ENCODE measurements at places on chromosomes 4 and X.

DNA sequence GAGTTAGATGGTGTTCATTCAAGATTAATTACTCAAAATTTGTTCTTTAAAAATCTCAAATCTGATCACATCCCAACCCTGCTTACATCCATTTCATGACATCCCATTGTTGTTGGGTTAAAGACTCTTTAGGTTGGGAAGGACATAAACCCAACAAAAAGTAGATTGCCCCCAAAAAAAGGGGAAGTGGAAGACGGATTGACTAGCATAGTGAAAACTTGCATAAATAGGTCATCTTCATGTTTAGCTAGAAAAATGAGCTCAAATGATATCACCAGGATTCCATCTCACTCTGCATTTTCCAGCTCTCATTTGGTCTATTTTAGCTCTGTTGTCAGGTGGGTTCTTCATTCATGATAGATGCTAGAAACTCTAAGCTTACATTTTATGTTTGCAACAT, 18.5 kb upstream of the TET2 start:
- DNase-seq = no peak

- DNase-seq = no peak
Observed at GRCh38 chr4:41718907-41719306, 29.6 kb downstream of the PHOX2B start.

- no peak for DNase-seq
Observed at GRCh38 chrX:37820646-37821045, 26.7 kb downstream of the DYNLT3 start.

DNA sequence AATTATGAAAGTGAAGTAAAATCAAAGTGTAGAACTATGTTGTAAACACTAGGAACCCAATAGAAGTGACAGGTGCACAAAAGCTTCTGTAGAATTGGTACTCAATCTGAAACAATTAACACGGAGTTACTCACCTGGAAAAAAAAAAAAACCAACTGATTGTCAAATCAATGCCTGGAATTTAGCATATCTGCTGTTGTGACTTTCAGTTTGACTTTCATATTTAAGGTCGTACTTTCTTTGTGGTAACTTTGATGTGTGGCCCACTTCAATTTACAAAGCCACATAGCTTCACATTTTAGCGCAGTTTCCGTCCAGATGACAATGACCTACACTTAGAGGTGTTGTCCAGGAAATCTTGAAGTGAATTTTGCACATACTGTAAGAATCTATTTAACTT, 1124.9 kb downstream of the STIM2 start:
- no peak for DNase-seq

GRCh38 chr4:110610940-110611831, 11.7 kb downstream of the PITX2 start:
- no peak for DNase-seq

- no peak for DNase-seq
Observed at GRCh38 chr4:99654361-99654761, 3.3 kb downstream of the C4orf54 start.

DNA sequence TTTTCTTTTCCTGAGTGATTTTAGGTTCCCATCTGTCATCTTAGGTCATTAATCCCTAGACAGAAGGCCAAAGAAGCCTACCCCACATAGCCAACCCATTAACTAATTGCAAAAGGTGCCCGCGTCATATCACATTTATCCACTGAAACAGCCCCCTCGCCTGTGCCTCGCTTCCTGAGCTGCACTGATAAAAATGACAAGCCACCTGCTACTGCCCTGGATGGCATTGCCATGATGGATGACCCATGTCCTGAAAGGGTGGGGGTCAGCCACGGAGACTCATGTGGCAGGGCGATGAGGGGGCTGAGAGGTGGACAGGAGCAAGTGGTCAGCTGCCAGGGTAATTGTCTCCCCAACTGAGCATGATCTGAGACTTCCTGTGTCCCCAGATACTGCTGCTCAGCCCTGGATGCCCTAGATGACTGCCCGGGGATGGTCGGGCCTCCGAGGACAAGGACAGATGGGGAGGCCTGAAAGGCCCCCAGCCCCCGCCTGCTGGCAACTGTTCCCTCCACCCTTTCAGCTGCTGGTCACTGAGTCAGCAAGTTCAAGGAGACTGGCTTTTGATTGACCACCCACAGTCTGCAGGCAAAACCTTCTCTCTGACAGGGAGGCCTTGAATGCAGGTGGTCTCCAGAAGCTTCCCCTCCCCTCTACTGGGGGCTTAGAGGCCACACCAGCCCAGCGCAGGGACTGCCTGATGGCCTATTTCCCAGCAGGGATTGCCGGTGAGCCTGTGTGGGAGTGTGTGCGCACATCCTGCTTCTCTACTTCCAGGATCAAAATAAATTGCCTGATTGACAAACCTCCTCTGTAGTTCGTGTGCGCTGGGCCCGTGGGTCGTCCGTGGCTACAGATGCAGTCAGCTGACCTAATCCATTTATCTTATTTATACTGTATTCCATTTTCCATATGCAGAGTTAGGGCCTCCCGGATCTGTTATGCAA, 496.3 kb downstream of the BCOR start:
- no peak for DNase-seq

GRCh38 chr4:110119880-110120279, 78.5 kb downstream of the ELOVL6 start:
- DNase-seq = no peak

DNA sequence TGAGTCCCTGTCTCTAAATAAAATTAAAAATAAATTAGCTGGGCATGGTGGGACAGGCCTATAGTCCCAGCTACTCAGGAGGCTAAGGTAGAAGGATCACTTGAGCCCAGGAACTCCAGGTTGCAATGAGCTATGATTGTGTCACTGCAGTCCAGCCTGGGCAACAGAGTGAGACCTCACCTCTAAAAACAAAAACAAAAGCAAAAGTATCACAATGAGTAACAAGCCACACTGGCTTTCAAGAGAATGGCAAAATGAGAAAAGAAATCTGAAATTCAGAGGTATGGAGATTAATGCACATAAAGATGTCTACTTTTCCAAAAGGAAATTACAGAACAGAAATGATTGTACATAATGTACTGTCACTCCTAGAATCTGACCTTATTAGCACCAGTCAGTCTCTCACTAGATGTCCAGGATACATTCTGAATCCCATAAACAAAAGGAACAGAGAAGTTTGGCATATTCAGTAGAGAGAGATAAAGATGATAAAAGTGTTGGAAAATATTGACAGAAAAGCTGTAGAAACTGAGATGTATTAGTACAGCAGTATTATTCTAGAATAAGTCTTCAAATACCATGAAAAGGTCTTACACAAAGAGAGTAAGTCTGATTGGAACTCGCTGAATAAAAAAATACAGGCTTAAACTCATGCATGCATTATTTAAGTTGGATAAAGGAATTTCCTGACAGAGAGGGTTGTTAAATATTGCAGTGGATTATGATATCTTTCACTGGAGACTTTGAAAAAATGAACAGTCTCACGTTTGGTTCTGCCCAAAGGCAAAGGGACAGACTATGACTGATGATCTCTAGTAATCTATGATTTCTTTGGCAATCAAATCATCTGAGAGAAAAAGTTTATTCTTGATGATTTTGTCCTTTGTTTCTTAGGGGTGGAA, 102.5 kb downstream of the SH3RF1 start:
- DNase-seq = no peak

DNA sequence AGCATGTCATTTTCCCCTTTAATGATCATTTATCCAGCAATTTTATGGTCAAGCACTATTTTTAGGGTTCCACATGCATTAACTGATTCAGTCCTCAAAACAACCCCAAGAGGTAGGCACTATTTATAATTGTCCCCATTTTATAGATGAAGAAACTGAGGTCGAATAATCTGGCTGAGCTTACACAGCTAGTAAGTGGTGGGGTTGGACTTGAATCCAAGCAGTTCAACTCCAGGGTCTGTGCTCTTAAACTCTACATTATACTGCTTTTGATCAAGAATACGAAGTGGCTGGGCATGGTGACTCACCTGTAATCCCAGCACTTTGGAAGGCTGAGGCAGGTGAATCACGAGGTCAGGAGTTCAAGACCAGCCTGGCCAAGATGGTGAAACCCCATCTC, 3.2 kb upstream of the CHRNA9 start:
- no peak for DNase-seq

- no peak for DNase-seq
Observed at GRCh38 chr4:40699648-40700047, 50.1 kb upstream of the NSUN7 start.

DNA sequence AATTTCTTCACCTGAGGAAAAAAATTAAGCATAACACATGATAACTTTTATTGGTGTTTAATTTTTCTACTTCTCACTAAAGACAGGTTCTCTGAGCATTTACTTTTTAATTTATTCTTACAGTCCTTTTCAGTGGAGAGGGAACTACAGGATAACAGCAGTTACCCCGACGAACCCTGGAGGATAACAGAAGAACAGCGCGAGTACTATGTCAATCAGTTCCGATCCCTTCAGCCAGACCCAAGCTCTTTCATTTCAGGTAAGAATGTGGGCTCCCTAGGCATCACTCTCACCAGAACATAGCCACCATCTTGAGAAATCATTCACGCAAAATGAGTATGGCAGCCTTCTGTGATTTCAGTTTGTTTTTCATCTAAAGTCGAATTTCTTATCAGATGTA, 100.8 kb downstream of the REPS2 start:
- no peak for DNase-seq

DNA sequence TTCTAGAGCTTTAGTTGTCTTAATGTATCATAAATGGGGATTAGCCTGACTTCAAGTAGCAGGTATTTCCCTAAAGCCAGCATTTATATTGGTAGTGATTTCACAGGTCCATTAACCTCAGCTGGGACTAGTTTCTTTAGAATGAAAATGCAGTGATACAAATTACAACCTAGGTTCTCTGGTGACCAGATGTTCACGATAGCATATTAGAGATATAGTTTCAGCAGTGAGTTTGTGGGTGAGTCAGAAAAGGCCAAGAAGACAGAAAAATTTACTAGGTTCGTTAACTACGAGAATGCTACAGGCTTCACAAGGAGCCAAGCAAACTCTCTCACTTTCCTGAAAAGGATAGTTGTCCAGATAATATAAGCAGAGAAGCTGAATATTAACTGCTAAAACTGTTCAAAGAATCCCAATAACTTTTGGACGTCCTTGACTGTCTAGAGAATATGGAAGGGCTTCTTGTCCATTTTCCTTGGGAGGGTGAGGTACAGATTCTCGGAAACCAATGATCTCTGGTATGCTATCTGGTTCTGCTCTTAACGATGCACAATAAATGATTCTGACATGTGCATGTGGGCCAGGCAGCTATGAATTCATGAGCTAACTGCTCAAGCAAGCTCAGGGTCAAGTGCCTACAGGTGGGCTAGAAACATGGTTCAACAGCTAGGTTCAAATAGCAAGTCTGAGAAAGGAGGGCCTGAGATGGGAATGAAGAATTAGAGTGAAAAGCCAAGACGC, 6.0 kb upstream of the SPCS3 start:
- no peak for DNase-seq

- DNase-seq = no peak
Observed at GRCh38 chr4:34170946-34171345, 2073.4 kb downstream of the ARAP2 start.

- no peak for DNase-seq
Observed at GRCh38 chr4:102692474-102692873, 68.3 kb downstream of the MANBA start.

DNA sequence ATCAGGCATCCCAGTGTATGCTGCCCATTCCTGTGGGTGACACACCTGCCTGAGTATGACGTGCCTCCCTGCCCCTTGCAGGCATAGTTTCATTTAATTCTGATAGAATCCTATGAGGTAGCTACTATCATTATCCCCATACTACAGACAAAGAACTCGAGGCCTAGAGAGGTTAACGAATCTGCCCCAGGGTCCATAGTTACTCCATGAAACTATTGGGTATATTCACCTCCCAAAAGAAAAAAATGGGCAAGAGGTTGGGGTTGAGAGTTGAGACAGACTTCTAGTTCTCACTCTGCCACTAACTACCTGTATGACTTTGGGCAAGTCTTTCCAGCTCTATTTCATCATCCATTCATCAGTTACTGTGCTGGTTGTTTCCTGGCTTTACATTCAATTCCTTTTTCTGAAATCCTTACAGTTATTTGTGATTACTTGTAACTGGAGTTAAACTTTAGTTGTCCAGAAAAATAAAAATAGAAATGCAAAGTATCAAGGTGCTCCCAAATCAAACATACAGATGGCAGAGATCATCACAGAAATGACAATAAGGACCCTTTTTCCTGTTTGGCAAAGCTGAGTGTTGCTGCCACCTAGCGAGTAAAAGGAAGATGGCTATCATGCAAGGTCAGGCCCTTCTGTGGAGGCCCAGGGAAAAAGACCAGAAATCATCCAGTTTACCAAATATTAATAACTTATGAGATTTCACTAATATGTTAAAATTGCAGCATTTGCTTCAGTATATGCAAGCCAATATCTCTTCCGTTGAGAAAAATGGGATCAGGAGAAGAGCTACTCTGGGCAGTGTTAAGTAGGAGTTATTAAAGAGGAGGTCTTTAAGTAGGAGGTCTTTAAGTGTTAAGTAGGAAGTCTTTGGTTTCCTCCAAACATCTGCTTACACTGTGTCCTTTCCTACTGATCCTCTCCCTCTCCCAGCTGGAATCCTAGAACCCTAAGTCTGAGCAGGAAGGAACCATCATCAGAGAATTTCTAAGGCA, 17.1 kb upstream of the MAP7D3 start:
- peak; percentile 32 for DNase-seq

DNA sequence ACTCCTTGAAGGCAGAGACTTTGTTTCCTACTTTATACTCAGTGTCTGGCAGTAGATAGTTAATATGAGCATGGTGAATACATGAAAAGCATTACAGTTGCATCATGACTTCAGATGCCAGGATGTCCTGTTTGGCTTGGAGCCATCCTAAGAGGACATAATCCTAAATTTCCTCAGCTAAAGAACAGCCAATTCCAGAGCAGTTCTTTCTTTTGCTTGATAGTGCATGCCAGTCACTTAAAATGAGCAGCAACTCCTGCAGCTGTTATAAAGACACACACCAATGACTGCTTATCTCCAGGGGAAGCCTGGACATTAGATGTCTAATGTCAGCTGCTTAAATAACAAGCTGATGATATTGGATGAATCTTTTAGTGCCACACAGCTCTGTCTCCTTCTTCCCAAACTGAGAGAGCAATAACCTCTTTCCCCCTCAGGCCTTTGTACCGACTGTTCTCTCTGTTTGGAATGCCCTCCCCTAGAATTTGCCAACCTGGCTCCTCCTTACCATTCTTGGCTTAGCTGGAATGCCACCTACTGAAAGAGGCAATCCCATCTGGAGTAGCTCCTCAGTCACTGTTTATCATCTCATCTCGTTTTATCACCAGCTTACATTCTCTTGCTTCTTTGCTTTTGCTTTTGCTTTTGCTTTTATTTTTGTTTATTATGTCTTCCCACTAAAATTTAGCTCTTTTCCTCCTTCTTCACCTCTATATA, 100.8 kb upstream of the USP38 start:
- DNase-seq = no peak

- DNase-seq = no peak
Observed at GRCh38 chr4:152666946-152667345, 12.9 kb downstream of the TMEM154 start.

- no peak for DNase-seq
Observed at GRCh38 chr4:153419673-153420278, 46.4 kb upstream of the TMEM131L start.

DNA sequence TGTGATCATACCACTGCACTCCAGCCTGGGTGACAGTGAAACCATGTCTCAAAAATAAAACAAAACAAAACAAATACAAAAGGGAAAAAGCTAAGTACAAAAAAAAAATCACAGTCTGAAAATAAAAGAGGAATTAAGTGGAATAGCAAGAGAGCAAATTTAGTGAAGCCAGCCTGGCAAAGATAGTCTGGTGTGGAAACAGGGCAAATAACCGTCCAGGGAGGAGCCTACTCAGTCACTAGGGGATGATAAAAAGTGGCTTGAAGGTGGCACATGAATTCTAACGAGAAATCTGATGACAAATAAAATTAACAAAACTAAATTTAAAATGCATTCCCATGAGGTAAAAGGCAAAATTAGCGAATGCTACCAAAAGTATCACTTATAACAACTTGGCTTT, 8.2 kb downstream of the PDGFC start:
- no peak for DNase-seq

All from central memory CD4-positive, alpha-beta T cell (primary cell).